Activated T-helper 1 cell treated with anti-CD3 and anti-CD28 coated beads, Interleukin-12 subunit alpha, Interleukin-12 subunit beta, Interleukin-2, Interleukin-4 antibody, amounts not matched to agents 30 ng/mL and 10 ng/mL and 1 ng/mL, durations not matched to agents 14 hours and 24 hours and 36 hours (primary cell): ENCODE measurements at places on chromosomes 6 and 20. TPM values are rescaled to one million over a fixed set of nuclear protein-coding genes. Genes with fewer than 3 reads are reported as not detected.
A peak's percentile ranks its signal among the peaks of the same experiment; 100 is the strongest.

DNA sequence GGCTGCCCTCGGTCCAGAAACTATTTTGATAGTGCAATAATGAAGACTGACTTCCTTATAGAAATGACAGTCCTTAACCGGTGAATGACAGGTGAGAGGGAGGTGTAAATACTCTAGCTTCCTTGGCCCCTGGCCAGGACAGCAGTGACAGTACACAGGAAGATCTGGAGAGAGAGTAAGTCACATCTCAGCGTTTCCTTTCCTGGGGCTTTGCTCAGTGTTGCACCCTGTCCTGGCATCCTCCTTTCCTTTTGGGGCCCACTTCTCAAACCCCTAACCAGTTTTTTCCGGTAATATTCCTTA lies 336.9 kb downstream of the CD83 start:
- H3K4me1 ChIP-seq = peaks cover 77% of the 10 kb centered on the region
- DNase-seq = peak; percentile 5
- H3K27me3 ChIP-seq = peaks cover 2% of the 10 kb centered on the region
- H3K4me3 ChIP-seq = no peak overlapping the region

- H3K27ac ChIP-seq = no peak overlapping the region
- H3K27me3 ChIP-seq = peaks cover 16% of the 10 kb centered on the region
- H3K4me3 ChIP-seq = no peak overlapping the region
- no peak for DNase-seq
- H3K36me3 ChIP-seq = no peaks in the 10 kb centered on the region
- H3K4me1 ChIP-seq = no peaks in the 10 kb centered on the region
Measured at GRCh38 chr6:148803979-148804378, 57.1 kb downstream of the UST start.

DNA sequence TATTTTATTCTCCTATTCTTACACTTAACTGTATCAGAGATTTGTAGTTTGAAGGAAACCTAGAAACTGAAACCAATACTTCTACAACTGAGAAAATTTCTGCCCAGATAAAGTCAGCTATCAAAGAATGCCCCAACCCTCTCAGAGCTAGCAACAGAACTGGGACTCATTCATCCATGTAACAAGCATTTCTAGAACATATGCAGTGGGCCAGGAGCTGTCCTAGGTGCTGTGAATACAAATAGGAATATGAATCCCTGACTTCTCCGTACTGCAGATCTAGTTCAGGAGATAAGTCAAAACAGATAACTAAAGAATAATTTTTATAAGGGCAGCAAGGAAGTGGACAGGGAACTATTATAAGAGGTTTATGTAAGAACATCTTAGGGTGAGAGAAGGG lies 654.1 kb upstream of the NOX3 start:
- no peak overlapping the region for H3K27ac ChIP-seq
- no peaks in the 10 kb centered on the region for H3K36me3 ChIP-seq
- no peaks in the 10 kb centered on the region for H3K4me1 ChIP-seq
- no peak for DNase-seq
- H3K4me3 ChIP-seq = no peak overlapping the region

DNA sequence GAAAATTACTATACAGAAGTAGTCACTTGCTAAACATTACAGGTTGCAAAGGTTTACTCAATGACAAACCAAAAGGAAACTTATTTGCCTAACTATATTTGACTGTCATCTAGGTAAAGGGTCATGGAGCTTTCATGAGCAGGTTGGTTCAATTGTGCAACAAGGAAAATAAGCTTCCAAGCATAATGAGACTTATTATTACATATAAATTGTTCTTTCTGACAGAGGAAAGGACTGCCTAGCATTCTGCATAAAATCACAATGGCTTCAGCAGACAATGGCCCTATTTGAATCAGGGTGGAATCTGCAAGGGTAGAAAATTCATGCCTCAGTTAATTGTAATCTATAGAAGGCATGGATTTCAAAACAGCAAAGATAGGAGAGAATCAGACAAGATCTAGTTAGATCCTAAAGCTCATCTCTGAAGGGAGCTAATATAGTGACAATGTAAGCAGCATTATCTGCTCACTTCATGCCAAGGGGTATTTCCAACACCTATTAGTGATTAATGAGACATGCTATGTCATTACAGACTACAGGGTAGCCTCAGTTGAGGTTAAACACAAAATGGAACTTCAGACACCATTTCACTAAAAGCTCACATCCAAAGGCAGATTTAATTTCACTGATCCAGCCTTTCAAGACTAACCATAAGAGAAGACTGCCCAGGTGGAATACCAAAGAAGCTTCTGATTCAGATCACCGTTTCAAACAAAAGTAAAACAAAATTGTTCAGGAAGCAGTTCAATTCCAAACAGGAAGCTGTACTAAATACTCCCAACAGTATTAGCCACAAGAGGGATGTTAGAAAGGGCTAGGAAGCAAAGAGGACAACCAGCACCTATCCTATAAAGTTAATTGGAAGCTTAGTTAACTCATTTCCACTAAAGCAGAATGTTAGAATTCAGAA lies 8.5 kb downstream of the STAU1 start:
- H3K36me3 ChIP-seq = peaks cover 17% of the 10 kb centered on the region
- peak overlapping the region; percentile 36 for H3K27ac ChIP-seq
- no peaks in the 10 kb centered on the region for H3K27me3 ChIP-seq
- peaks cover 45% of the 10 kb centered on the region for H3K4me1 ChIP-seq

GRCh38 chr20:54133434-54134427 lies 40.1 kb downstream of the CYP24A1 start:
- DNase-seq = no peak
- H3K4me3 ChIP-seq = no peak overlapping the region
- no peaks in the 10 kb centered on the region for H3K36me3 ChIP-seq
- no peaks in the 10 kb centered on the region for H3K4me1 ChIP-seq
- no peaks in the 10 kb centered on the region for H3K27me3 ChIP-seq

The ARMH2 gene
- not detected in 2 replicates for total RNA-seq

The QRSL1 gene
- total RNA-seq = 18.6 and 21.9 TPM in 2 replicates

The C6orf141 gene
- not detected in 2 replicates for total RNA-seq
